Osteocyte (in vitro differentiated cells): ENCODE measurements at places on chromosomes 2 and 18. TPM values are rescaled to one million over a fixed set of nuclear protein-coding genes. Genes with fewer than 3 reads are reported as not detected.

DNA sequence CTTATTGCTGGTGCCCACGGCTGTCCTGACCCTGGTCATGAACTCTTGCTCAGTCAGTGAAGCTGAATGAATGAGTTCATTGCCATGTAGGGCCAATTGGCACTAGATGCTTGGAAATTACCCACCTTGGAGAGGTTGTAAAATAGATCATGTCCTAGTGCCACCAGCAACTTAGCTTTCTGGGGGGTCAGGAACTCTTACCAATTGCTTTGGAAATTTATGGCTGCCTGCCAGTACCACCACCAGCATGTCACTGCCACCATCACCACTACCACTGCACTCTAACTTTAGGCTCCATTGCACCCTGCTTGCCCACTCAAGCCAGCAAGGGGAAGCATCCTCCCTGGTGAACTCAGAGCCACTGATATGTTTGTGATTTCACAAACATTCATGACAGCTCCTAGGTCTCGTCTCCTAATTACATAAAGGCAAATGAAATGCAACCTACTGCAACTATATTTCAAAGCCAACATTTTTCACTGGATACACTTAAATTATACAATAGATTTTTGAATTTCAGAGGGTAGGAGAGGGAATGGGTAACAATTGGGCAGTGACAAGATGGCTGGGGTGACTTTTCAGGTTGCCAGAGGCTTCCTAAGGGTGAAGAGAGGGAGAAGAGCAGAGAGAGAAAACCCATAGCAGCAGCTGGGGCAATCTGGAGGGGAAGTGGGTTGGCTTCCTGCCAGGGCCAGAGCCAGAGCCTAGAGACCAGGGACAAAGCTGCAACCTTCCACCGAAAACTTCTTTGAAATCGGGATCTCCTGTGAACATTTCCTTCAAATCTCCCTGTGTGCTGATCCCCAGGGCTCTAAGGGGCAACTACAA lies 3.5 kb upstream of the EMILIN1 start:
- DNase-seq = no peak
- no peak overlapping the region for H3K4me3 ChIP-seq
- H3K27me3 ChIP-seq = no peaks in the 10 kb centered on the region
- no peaks in the 10 kb centered on the region for H3K36me3 ChIP-seq

- H3K36me3 ChIP-seq = no peaks in the 10 kb centered on the region
- no peak overlapping the region for H3K27ac ChIP-seq
- no peak for DNase-seq
- H3K4me1 ChIP-seq = no peaks in the 10 kb centered on the region
Observed at GRCh38 chr2:39893616-39894015, 114.6 kb upstream of the THUMPD2 start.

GRCh38 chr2:222049946-222050345 lies 248.9 kb downstream of the PAX3 start:
- no peak overlapping the region for H3K27ac ChIP-seq
- H3K36me3 ChIP-seq = no peaks in the 10 kb centered on the region
- no peaks in the 10 kb centered on the region for H3K4me1 ChIP-seq
- H3K27me3 ChIP-seq = peaks cover 34% of the 10 kb centered on the region

- H3K36me3 ChIP-seq = no peaks in the 10 kb centered on the region
- peak within 1 kb of the TSS; percentile 76 for H3K4me3 ChIP-seq
- peak; percentile 84 for DNase-seq
- H3K27me3 ChIP-seq = no peaks in the 10 kb centered on the region
- H3K4me1 ChIP-seq = peaks cover 6% of the 10 kb centered on the region
Observed at GRCh38 chr2:112138159-112139032, at the start of gene FBLN7. FBLN7 (plus strand) TSS chr2:112138385; CDS start chr2:112138656, 271 bp downstream.

The CFAP221 gene
- total RNA-seq = not detected in 2 replicates

The GTF2A1L gene
- total RNA-seq = 1.9 TPM in 1 of 2 replicates, not detected in the other

The PROC gene
- total RNA-seq = 1.6 and 2.5 TPM in 2 replicates
